ENCODE measurements at places on chromosomes 6 and 20. TPM values are rescaled to one million over a fixed set of nuclear protein-coding genes. Genes with fewer than 3 reads are reported as not detected.

The MYBL2 gene
- 76.7 TPM for total RNA-seq

The LRFN2 gene
- not detected for total RNA-seq

The PRR18 gene
- not detected for total RNA-seq

The LRRC73 gene
- not detected for total RNA-seq

The TFAP2A gene
- total RNA-seq = not detected

The CGAS gene
- 11.6 TPM for total RNA-seq
